ENCODE measurements at places on chromosomes 6 and 20.

DNA sequence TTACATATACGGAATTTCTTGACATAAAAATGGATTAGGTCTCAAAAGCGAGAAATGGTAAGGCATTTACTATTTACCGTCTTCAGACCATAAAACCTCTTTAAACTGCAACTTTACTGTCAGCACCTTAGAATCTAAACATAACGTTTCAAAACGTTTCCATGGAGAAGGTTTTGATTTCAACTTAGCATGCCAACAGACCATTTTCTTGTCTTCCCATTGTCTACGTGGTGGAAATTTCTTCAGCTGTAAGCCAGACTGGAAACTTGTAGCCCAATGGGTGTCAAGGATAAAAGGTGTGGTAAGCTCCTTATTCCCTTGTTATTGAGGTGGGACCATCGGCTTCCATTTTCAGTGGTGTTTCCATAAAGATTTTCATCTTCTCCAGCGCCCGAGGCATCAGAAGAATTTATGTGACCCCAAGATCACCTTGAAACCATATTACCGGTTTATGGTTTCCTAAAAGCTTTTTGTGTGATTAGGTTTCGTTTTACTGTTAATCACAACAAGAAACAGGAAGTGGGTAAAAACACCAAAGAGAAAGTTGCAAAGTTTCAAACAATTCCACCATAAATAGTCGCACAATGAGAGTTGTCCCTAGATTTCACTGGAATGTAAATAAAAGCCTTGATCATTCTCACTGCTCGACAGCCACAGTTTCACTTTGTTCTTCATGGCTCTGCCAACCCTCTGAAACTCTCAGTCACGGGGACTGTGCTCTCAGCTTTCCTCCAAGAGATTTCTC lies 63.0 kb upstream of the CD2AP start:
- DNase-seq = peak; percentile 54

- no peak for DNase-seq
These were observed 493 bp upstream of the SGK1 start for GRCh38 chr6:134318236-134318973.

- DNase-seq = no peak
These were observed 12.4 kb downstream of the DAAM2 start for GRCh38 chr6:39804466-39805065.

DNA sequence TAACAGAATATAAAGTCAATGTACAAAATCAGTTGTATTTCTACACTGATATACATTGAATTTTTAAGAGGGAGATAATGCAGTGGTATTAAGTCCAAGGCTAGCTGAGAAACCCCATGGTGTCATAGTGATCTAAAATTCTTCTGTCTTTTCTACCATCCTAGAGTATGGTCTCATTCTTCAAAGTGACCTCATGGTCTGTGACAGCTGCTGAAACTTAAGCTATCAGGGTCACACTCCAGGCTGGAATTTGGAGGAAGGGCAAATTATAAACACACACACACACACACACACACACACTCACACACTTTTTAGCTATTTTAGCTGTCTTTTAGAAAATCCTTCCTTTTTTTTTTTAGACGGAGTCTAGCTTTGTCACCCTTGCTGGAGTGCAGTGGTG lies 47.3 kb upstream of the DYNLRB1 start:
- DNase-seq = no peak

DNA sequence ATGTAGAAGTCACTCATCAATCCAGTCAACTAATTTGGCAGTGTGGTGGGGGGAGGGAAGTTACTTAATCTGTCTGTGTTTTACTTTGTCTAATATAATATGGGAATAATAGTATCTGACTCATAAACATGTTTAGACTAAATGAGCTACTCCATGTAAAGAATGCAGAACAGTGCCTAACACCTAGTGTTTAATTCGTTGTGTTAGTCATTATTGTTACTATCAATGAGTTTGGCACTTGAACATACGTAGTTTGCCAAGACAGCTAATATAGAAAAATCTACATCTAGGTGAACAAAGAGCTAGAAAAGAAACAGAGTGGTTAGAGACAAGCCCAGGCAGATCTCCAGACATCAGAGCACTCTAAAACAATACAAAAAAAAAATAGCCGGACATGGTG lies 49.1 kb downstream of the IRAK1BP1 start:
- DNase-seq = no peak

DNA sequence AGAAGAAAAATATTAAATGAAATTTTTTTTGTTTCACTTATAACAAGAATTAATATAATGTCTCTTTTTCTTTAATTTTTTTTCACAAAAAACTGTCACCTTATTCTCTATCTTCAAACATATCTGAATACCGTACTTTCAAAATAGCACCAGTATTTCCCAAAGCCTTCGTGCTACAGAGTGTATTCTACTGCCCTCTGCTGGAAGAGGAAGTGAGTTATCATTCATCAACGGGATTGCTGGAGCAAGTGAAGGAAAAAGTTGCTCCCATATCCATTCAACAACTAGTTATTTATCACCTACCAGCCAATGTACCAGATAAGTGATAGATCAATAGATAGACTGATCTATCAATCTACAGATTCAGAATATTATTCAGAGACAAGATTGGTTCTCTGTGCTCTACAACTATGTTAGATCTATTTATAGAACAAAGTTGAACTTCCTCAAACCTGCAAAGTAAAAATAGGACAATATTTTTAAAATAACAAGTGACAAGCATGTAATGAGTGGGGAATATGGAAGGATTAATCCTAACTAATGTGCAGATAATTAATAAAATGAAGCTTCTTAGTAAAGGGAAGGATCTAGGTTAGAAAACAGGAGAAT lies 26.7 kb upstream of the TFAP2B start:
- peak; percentile 66 for DNase-seq

DNA sequence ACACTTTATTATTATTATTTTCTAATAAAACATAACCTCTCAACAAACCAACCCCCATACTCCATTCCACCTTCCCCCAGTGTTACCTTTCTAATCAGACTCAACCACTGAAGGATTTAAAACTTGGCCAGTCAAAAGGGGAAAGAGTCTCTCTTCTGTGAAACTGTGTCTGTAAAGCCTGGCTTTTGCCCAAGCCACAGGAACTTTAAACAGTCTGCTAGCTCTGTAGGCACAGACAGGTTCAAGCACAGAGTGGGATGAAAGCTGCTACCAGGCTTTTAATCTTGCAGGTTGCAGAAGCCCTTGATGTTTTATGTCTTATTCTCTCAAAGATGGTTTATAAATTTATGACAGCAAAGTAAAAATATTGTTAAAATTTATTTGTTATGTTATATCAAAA lies 585.7 kb downstream of the TENT5A start:
- no peak for DNase-seq

Data from SK-MEL-5 (cell line).